ENCODE measurements at places on chromosomes 3 and 15.
A peak's percentile ranks its signal among the peaks of the same experiment; 100 is the strongest.

GRCh38 chr3:33786565-33787327, 11.7 kb upstream of the PDCD6IP start:
- no peak for DNase-seq

DNA sequence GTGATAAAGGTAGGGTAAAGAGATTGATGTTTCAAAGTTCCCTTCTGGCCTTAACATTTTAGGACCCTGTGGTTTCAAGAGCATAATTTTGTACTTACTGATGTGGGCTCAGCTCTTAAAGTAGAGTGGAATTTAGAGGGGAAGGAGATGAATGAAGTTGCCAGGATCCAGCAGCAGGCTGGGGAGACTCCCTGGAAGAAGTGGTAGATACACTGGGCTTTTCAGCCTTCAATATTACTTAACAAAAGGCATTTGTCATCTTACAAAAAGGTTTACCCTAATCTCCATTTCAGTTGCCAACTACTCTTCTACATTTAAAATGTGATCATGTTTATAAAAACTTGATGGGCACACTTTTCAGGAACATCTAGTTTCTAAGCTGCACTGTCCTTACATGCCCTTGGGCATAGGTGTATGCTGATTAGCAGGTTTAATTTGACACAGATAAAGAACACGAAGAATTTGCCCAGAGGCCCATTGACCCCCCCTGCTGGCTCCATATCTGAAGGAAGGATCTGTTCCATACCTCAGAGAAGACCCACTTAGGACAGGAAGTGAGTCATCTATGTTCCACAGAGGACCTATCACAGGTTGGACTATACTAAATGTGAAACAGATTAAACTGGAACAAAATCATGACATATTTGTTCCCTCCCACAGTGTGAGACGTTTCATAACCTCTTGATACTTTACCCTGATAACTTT, 93.0 kb upstream of the LPP start:
- peak; percentile 70 for DNase-seq

GRCh38 chr3:129747992-129748391, 141.5 kb upstream of the PLXND1 start:
- no peak for DNase-seq

- no peak for DNase-seq
Measured at GRCh38 chr3:52162250-52162872, 8.1 kb upstream of the POC1A start.

- DNase-seq = peak; percentile 89
Measured at GRCh38 chr3:28348265-28348628, 274 bp upstream of the ZCWPW2 start.

- no peak for DNase-seq
Measured at GRCh38 chr3:40753291-40753770, 228.6 kb downstream of the ZNF621 start.

DNA sequence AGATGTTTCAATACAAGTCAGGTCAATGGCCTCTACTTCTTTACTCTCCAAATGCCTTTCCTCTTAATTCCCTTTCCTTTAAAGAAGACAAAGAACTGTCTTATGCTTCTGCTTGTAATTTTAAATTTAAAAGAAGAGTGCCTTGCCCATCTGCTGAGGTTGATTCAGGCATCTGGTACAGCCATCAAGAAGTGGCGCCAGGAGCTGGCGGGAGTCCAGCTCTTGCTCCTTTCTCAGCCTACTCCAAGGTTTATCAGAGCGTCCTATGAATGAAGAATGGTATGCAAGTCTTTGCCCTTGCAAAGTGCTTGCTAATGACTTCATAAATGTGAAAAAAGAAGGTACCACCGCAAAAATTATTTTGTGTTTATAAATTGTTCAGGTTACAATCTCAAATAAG, 294.6 kb upstream of the TGFBR2 start:
- DNase-seq = no peak
